B cell (primary cell): ENCODE measurements at places on chromosomes 2 and 18.
A peak's percentile ranks its signal among the peaks of the same experiment; 100 is the strongest.

- DNase-seq = no peak
Measured at GRCh38 chr18:8277270-8277669, 332.0 kb upstream of the RAB12 start.

GRCh38 chr2:240277073-240277806 lies 136.8 kb upstream of the OTOS start:
- no peak for DNase-seq

DNA sequence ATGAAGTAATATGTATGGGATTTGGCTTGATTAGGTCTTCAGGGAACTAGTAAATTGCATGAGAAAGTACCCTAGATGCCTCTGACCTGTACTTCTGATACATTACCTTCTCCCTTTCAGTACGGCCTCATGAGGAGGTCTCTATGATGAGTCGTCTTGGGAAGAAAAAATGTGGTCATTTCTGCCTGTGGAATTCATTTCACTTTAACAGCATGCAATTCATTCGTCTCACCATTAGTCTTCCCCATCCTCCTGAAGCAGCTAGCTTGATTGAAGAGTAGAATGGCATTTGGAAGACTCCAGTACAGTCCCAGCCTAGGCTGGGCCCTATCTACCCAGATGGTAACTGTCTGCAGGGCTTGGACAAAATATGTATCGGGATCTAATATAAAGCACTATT lies 52.2 kb downstream of the TMX3 start:
- DNase-seq = no peak

GRCh38 chr2:101114815-101115214 lies 36.4 kb downstream of the TBC1D8 start:
- DNase-seq = peak; percentile 31

GRCh38 chr2:220455351-220455990 lies 828.0 kb downstream of the SLC4A3 start:
- DNase-seq = no peak

- no peak for DNase-seq
Measured at GRCh38 chr2:112006076-112006410, 49.0 kb upstream of the TMEM87B start.

- no peak for DNase-seq
Measured at GRCh38 chr2:158502974-158503373, 46.2 kb downstream of the PKP4 start.

GRCh38 chr2:116435648-116436047 lies 1378.8 kb upstream of the DDX18 start:
- no peak for DNase-seq

- DNase-seq = no peak
Measured at GRCh38 chr2:72949642-72950041, 32.3 kb downstream of the EMX1 start.

- DNase-seq = no peak
Measured at GRCh38 chr2:142629193-142629592, 248.3 kb upstream of the KYNU start.

DNA sequence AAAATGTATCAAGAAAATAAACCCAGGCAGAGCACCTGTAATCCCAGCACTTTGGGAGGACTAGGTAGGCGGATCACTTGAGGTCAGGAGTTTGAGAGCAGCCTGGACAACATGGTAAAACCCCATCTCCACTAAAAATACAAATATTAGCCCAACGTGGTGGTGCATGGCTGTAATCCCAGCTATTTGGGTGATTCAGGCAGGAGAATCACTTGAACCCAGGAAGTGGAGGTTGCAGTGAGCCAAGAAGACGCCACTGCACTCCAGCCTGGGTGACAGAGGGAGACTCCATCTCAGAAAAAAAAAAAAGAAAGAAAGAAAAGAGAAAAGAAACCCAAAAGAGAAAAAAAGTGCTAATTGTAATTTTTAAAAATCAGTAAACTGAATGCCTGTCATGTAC lies 41.4 kb downstream of the DDX18 start:
- DNase-seq = no peak

DNA sequence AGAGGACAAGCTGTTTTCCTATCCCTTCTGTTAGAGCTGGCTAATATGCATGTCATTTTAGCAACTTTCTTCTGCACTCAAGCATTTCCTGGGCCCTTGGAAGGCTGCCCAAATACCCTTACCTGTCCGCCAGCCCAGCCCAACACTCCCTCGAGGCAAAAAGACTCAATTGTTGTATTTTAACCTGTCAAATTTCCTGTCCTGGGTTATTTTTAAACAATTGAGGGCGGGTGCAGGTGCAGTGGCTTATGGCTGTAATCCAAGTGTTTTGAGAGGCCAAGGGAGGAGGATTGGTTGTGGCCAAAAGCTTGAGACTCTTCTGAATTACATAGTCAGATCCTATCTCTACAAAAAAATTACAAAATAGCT lies 125.0 kb upstream of the ARHGAP28 start:
- DNase-seq = no peak

GRCh38 chr2:85984788-85985187 lies 96.0 kb upstream of the ST3GAL5 start:
- no peak for DNase-seq

DNA sequence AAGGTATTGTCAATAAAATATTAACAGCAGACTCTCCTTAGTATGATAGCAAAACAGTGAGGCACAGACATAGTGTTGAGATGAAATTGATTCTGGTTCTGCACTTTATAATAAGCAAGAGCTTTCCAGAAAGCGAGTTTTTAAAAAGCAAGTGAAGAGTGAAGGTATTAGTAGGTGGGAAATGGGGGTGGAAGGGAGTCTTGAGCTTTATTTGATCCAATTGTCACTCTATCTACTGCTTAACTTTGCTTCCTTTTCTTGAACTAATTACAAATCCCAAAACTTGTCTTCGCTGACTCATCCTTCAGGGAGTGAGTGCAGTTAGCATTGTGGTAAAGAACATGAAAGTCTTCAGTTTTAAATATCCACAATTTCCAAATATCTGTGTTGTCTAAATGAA lies 120.6 kb upstream of the BOD1L2 start:
- no peak for DNase-seq

- DNase-seq = no peak
Measured at GRCh38 chr2:64915510-64915900, 73.7 kb upstream of the SLC1A4 start.

DNA sequence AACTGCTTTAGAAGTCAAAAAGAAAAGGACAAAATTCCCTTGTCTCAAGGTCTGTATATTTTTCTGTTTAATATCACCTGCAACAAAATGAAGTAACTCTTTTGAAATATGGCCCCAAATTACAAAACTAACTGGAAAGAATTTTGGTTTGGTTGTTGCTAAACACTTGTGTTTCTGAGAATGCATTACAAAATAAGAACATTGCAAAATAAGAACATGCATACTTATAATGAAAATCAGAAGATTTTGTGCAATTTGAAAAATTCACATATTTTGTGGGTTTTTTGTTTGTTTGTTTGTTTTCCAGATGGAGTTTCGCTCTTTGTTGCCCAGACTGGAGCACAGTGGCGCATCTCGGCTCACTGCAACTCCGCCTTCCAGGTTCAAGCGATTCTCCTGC lies 21.8 kb downstream of the NDUFB3 start:
- DNase-seq = no peak

GRCh38 chr2:239669899-239670460 lies 269.2 kb upstream of the HDAC4 start:
- no peak for DNase-seq

GRCh38 chr2:134420920-134421319 lies 167.0 kb downstream of the MGAT5 start:
- no peak for DNase-seq

DNA sequence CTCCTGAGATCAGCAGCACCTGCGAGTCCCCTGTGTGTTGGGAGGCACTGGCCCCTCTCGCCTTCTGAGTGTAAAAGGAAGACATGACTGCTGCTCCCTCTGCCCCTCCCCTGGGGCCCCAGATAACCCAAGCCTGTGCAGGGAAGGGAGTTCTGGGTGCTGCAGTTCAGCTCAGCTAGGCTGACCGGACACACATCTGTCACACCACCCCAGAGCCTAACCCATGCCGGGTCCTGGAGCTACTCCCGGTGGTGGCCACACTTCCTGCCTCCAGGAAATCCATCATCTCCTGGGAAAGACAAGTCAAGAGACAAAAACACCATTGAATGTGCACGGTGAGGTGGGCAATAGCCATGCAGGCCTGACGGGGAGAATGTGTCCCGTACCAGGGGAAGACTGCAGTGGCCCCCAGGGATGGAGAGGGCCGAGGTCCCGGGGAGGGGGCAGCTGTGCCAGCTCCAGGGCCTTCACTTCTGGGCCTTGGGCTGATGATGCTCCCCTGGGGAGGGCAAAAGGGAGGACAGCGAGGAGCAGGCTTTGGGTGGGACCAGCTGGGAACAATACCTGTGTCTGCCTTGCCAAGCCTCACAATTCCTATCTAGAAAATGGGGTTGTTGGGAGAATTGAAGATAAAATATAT lies 210.6 kb downstream of the TFCP2L1 start:
- DNase-seq = no peak

DNA sequence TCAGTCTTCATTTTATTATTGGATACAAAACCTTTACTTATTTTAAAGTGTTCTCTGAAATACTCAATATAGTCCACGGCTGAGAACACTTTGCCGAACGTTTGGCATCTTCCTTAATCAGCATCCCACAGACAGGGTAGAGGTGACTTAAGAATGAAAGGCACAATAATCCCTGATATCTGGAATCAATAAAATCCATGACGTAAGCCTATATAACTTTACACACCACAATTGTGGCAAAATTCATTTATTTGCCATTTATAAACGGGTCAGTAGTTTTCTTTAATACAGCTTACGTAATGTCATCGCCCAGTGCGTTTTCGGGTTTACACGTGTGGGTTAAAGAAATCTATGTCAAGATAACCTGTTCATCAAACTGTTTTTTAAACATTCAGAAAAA lies 1.3 kb downstream of the MGAT4A start:
- no peak for DNase-seq
